Inflammatory macrophage treated with lipopolysaccharide for 1 hour (primary cell): ENCODE measurements at places on chromosomes 5 and 9.
A peak's percentile ranks its signal among the peaks of the same experiment; 100 is the strongest.

GRCh38 chr9:4220346-4220745 lies 79.5 kb downstream of the GLIS3 start:
- no peak for DNase-seq

- peak; percentile 63 for DNase-seq
These were observed 16.9 kb upstream of the FER start for GRCh38 chr5:108730617-108731340.

DNA sequence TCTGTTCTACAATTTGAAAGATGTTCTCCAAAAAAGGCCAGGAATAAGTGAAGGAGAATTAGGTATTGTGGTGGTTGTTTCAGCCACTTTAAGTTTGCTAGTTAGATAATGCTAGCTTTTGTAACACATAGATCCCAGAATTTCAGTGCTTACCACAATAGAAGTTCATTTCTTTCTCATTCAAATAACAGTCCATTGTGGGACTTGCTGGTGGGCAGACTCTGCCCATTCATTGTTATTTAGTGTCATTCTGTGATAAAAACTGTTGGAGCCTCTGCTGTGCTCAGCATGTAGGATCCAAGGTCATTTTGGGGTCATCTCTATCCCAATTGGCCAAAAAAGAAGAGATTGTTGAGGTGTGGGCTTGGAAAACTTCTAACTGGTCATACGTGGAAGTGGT lies 106.8 kb downstream of the CCDC192 start:
- no peak for DNase-seq

DNA sequence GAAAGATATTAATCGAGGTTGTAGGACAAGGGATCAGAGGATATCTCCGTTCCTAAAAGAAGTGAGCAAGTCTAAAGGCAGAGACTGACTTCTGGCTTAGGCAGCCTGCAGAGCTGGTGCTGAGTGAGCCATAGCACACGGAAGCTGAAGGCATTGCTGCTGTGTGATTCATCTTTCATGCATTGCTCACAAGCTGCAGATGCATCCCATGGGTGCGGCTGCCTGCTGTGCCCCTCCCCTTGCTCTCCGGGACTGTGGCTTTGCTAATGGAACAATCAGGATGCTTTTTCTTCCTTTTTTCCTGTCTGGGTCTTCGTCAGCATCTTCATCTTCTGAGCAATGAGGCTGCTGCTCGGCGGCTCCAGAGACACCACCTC lies 341.4 kb downstream of the DIRAS2 start:
- DNase-seq: no peak

DNA sequence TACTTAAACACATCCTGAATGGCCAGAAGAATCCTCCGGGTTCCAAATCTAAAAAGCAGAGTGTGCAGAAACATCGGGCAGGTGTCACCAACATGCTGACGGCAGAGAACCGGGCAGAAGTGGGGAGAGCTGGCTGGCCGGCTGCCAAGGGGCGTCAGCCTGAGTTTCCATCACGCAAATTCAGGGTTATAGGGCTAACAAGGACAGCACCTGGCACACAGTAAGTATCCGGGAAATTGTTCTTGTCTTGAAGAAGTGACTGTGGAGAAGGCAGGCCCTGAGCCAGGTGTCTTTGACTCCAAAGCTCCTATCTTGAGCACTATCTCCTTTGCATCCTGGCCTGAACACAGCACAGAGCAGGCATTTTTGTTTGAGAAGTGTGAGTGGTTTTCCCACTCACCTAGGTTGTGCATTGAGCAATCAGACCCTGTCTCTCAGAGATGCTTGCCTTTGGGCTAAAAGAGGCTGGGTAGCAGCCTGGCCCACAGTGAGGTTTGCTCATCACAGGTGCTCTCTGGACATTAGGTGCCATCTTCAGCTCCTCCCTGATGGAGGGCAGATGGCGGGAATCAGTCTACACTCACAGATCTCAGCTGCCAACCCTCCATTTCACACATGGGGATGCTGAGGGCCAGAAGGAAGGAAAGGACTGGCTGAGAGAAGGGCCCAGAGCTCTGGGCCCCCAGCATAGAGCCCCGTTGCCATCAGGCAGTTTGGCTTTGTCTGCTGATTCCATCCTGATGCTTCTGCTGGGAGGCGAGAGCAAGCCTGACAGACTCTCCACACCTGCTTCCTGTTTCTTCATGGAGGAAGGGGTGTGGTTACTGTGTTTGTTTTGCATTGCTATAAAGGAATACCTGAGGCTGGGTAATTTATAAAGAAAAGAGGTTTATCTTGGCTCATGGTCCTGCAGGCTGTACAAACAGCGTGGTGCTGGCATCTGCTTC lies 52.8 kb downstream of the WHRN start:
- DNase-seq: no peak

- DNase-seq: no peak
These were observed 244.9 kb upstream of the MVB12B start for GRCh38 chr9:126081746-126082145.

- DNase-seq: no peak
These were observed 139.9 kb downstream of the ZNF608 start for GRCh38 chr5:124606543-124606942.

DNA sequence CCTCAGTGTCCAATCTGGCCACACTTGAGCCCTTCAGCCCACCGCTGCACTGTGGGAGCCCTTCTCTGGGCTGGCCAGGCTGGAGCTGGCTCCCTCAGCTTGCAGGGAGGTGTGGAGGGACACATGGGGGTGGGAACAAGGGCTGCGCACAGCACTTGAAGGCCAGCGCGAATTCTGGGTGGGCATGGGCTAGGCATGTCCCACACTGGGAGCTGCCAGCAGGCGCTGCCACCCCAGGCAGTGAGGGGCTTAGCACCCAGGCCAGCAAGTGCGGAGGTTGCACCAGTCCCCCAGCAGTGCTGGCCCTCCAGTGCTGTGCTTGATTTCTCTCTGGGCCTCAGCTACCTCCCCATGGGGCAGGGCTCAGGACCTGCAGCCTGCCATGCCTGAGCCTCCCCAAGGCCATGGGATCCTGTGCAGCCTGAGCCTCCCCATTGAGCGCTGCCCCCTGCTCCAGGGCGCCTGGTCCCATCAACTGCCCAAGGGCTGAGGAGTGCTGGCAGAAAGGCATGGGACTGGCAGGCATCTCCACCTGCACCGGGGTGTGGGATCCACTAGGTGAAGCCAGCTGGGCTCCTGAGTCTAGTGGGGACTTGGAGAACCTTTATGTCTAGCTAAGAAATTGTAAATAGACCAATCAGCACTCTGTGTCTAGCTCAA lies 148.2 kb downstream of the EMB start:
- DNase-seq: no peak

DNA sequence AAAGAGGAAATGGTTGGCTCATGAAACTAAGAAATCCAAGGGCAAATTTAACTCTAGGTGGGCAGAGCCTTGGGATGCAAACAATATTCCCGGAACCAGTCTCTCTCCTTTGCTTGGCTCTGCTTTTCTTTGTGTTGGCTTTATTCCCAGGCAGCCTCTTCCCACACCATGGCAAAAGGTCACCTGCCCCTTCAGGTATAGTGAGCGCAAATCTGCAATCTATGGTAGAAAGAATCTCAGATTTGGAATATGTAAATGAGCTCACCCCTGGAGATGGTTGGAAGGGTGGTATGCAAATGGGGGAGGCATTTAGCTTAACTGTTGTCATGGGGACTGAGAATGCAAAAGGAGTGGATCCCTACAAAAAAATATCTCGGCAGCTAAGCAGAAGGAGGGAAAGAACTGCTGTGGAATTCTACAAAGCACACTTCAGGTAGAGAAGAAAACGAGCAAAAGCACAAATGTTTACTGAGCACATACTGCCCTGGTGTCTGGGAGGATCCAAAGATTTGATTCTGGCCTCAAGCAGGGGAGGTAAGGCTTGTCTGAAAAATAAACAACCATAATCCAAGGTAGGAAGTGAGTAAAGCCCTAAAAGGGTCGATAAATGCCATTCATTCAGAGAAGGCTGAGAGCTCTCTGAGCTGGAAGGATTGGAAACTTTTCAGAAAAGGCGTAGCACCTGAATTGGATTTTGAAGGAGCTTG lies 139.7 kb downstream of the TLE1 start:
- DNase-seq: no peak

DNA sequence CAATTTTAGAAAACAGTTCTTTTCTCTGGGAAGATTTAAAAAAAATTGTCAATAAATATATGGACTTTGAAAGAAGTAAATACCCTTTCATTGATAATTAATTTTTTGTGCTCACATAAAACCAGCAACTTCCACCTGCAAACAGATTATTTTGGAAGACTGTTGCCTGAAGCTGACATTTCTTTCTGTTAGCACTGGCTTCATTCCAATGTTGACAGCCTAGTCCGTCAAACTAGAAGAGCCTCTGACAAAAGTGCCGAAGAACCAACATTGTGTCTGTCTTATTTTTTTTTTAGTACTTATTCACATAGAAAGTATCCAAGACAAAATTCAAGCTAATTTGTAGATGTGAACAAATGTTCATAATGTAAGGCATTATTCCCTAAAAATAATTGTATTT lies 108.6 kb upstream of the TMEM161B start:
- DNase-seq: no peak

DNA sequence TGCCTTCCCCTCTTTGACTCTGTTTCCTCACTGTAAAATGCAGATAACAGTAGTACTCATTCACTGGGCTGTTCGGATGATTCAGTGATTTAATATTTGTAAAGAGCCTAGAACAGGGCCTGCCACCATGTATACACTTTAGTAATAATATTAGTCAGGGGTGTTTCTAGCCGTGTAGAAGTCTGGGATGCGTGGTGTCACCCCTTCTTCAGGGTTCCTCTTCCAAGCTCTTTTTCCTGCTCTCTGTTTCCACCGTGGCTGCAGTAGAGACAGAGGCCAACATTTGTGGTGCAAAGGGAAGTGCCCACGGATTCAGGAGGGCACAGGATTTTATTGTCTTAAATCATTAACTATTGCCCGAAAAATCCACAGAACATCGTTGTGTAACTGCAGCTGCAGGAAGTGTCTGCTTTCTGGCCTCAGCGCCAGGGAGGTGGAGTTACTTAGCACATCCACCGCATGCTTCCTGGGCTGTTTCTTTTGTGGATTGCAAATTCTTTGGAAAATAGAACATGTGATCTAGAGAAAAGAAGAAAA lies 61.7 kb downstream of the TRIO start:
- peak; percentile 66 for DNase-seq

DNA sequence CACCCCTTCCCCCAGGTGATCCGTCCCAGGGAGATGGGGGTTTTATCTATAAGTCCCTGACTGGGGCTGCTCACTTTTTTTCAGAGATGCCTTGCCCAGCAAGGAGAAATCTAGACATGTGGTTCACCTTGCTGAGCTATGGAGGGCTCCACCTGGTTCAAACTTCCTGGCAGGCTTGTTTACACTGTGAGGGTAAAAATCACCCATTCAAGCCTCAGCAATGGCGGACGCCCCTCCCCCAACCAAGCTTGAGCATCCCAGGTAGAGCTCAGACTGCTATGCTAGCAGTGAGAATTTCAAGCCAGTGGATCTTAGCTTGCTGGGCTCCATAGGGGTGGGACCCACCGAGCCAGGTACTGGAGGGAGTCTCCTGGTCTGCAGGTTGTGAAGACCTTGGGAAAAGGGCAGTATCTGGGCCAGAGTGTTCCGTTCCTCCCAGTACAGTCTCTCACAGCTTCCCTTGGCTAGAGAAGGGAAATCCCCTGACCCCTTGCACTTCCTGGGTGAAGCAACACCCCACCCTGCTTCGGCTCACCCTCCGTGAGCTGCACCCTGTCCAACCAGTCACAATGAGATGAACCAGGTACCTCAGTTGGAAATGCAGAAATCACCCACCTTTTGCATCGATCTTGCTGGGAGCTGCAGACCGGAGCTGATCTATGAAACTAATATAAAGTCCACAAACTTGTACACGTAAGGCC lies 231.7 kb downstream of the CTNND2 start:
- DNase-seq: no peak

- no peak for DNase-seq
These were observed 58.3 kb upstream of the ANGPTL2 start for GRCh38 chr9:127180457-127181314.

DNA sequence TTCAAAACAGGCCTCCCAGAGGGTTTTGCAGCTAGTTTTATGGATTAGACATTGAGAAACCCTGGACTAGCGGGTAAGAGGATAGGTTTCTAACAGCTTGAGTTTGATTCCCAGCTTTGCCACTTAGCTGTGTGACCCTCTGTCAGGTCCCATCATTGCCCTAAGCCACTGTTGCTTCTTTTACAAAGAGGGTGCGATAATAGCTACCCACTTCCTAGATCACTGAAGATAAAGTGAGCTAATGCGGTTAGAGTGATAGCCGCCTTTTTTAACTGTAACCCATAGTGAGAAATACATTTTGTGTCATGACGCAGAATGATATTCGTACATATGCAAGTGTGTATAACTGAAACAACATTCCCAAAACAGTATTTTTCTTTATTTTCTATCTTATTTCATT lies 40.3 kb downstream of the CSF1R start:
- DNase-seq: no peak

- DNase-seq: no peak
These were observed 71.2 kb downstream of the UNC13B start for GRCh38 chr9:35232867-35233544.

GRCh38 chr5:14959399-14960119 lies 88.0 kb upstream of the ANKH start:
- no peak for DNase-seq

- no peak for DNase-seq
These were observed 34.6 kb upstream of the PHF2 start for GRCh38 chr9:93541581-93542349.
